Stimulated activated naive CD4-positive, alpha-beta T cell (primary cell): ENCODE measurements at places on chromosomes 12 and 14.

DNA sequence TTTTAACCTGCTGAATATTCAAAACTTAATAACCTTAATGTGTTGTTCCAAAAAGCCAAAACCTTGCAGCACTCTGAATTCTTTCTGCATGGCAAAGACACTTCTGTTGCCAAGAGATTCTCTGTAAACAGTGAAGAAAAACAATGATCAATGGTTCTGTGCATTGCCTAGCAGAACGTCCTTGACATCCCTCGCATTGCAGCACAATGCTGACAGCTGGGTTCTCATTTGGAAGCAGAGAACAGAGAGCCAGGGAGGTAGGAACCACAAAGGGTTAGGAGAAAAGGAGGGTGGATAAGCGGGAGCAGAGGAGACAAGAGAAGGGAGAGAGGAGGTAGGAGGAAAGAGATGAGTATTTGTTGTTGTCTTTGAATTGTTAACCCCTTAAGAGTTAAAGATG is 501.1 kb downstream of the NAV3 start:
- DNase-seq = no peak

- DNase-seq = no peak
Observed at GRCh38 chr14:100618318-100618693, 31.1 kb upstream of the BEGAIN start.

GRCh38 chr14:74693191-74693590 is 19.7 kb downstream of the AREL1 start:
- DNase-seq = no peak

DNA sequence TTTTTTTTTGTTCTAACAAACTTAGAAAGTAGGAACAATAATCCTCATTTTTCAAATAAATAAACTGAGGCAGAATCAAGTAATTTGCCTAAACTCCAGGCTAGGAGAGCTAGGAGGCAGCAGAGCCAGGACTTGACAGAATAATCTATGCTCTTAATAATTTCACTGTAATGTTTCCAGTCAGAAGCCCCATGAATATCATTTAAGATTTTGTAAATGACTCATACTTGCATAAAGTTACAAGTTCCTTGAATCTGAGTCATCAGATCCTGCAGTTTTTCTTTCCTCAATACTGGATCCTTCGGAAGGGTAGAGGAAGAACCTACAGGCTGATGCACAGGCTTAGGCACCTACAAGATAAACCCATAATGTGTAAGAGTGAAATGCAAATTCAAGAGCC is 29.0 kb downstream of the CAPRIN2 start:
- DNase-seq = no peak

- DNase-seq = no peak
Observed at GRCh38 chr14:75989134-75989533, 3.6 kb downstream of the IFT43 start.

- DNase-seq = no peak
Observed at GRCh38 chr12:68536885-68537485, 73.7 kb upstream of the RAP1B start.

GRCh38 chr14:82641050-82641540 is 1107.4 kb upstream of the SEL1L start:
- DNase-seq = no peak

DNA sequence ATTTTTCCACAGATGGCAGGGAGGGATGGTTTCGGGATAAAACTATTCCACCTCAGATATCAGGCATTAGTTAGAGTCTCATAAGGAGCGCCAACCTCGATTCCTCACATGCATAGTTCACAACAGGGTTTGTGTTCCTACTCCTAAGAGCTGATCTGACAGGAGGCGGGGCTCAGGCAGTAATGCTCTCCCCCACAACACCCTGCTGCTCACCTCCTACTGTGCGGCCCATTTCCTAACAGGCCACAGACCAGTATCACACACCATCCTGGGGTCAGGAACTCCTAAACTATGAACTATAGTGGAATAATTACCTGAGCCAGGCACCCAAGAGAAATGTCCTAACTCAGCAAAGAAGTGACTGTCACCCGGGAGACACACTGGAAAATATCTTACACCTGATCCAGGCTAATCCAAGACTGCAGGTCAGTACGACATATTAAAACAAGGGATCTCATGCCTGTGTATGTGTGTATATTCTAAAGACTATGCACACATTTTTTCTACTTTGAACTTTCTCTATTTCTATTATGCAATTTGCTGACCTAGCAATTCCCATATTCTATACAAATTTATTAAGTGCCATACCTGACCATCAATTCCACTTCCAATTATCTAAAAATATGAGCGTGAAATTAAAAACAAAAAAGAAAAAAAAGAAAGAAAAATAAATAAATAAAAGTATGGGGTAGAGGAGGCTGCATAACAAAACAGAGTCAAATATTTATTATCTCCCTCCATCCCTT is 4.7 kb downstream of the NAA25 start:
- no peak for DNase-seq

GRCh38 chr12:129870796-129871195 is 33.0 kb downstream of the TMEM132D start:
- DNase-seq = no peak

DNA sequence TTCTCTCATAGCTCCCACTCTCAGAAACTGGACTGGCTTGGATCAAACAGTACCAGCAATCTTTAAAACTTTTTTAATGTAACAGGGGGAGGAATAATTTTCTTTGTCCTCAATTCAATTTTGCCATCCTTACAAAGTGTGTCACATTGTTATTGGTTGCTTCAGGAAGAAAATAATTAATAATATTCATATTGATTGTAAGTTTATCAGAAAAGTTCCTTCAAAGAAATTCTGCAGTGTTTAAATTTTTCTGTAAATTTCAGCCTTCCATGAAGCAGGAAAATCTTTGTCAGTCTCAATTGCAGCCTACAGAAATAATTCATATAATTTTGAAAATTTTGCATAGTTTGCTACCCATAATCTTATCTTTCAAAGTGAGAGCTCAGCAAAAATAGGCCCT is 1119.1 kb upstream of the ATXN7L3B start:
- DNase-seq = no peak

- DNase-seq = no peak
Observed at GRCh38 chr14:101124815-101125214, 221.3 kb upstream of the RTL1 start.

GRCh38 chr14:28220391-28220790 is 546.2 kb upstream of the FOXG1 start:
- no peak for DNase-seq
